ENCODE measurements at places on chromosomes 12 and 14.

GRCh38 chr12:125968413-125968812 lies 903.2 kb downstream of the AACS start:
- DNase-seq = no peak

DNA sequence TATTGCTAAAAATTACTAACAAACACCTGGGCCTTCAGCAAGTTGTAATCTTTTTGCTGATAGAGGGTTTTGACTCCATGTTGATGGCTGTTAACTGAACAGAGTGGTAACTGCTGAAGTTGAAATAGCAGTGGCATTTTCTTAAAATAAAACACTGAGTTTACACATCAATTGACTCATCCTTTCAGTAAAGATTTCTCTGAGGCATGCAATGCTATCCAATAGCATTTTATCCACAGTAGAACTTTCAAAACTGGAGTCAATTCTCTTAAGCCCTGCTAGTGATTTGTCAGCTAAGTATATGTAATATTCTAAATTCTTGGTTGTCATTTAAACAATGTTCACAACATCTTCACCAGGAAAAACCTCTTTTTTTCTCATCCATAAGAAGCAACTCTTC lies 59.5 kb downstream of the CMAS start:
- no peak for DNase-seq

DNA sequence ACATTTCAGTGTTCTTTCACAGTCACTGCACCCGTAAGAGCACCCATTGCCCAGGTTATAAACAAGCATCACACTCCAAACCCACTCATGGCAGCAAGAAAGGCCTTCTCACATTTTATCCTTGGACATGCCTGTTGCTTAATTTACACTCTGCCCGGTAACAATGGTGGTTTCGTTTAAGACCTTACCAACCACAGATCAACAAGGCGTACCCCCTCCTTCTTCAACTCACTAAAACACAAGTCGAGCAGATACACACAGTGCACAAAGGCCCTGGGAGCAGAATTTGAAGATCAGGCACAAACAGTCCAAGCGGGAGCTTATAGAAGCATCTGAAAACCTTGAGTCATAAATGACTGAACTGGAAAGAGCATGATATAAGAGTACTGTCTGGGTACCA lies 98.1 kb downstream of the GALC start:
- DNase-seq = no peak

DNA sequence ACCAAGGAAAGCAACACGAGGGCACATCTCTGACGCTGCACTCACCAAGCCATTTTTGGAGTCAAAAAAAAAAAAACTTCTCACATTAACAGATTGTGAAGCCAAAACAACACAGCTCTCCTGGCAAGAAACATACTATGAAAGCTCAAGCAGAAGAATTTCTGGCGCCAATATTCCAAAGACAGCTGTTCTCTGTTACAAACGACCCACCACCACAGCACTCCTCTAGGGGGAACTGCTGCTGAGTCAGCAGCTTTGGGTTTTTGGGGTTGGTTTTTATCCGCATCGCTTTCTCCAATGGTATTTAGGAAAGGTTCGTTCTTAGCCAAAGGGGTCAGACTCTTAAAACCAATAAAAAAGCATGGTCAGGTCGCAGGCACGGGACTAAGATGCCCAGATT lies 379.4 kb downstream of the RPS29 start:
- DNase-seq = no peak

DNA sequence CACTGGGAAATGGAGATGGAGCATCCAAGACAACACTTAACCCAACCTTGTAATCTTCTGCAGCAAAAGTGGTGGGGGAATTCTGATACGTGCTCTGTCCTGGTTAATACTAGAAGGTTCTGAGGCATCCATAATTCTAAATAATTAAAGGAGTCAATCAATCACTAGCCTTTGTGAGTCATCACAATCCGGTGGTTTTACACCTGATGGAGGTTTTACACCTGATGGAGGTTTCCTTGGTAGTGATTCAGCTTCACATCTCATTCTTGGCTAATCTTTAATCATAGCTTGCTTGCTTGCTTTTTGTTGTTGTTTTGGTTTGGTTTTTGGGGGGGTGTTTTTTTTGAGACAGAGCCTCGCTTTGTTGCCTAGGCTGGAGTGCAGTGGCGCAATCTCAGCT lies 343.4 kb downstream of the DPF3 start:
- DNase-seq = no peak

DNA sequence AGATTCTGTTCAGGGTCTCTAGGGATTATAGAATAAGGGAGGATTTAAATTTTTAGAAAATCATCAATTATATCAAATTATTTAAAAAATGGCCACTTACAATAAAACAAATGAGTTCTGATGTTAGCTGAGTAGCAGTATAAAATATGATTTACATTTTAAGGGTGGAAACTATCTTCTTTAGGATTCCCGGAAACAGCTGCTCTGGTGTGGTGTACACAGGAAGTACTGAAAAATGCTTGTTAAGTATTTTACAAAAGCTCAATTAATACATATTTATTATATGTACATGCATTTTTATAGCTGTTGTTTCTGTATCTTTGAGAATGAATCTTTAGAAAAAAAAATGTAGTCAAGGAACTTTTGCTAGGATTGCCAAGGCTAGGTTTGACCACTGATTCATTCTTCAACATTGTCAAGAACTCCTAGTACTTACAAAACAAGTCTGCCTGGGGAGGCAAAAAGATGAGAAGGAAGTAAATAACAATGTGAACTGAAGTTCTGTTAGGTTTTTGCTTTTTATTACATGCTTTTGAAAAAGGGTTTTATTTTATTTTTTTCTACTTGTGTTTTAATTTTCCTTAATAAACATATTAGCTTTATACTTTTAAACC lies 48.0 kb downstream of the ARF6 start:
- no peak for DNase-seq

GRCh38 chr14:56491299-56492285 lies 88.0 kb upstream of the TMEM260 start:
- DNase-seq = no peak

- DNase-seq = no peak
Measured at GRCh38 chr14:31479027-31479426, 8.8 kb downstream of the GPR33 start.

DNA sequence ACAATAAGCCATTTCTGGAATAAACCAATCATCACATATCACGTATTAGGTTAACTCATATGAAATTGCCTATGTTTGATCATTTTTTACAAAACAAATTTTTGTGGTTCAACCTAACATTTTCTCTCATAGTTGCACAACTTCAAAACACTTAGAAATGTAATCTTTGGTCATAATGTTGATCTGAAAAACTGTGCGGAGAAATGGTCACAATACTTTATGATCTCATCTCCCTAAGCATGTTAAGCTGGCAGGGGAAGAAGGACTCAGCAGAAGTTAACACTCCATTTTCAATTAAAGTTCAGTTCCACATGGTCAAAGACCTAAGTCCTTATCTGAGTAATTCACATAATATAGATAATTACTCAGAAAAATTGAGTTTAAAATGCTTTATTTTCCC lies 194.8 kb downstream of the CAPZA3 start:
- DNase-seq = no peak

GRCh38 chr12:24815114-24815423 lies 133.8 kb downstream of the BCAT1 start:
- DNase-seq = no peak

GRCh38 chr12:109197327-109197726 lies 80.9 kb downstream of the ACACB start:
- peak; percentile 82 for DNase-seq

DNA sequence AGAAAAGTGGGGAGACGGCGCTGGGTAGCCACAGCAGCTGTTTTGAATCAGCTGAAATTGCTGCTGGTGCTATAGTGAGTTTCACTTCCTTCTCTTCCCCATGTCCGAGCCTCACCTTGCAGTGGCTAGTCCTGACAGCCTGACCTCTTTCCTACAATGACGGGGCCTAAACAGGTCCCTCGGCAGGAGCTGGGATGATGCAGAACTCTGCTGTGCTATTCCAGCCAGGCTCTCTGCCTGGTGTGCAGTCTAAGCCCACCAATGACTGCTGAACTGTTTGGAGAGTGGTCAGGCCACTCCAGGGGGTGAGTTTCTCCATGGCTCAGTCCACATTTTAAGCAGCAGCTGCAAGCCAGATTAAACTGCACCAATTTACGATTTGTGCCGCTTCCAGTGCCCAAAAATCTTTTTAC lies 207.3 kb downstream of the TTC7B start:
- DNase-seq = no peak

GRCh38 chr12:1102791-1103450 lies 111.9 kb downstream of the ERC1 start:
- no peak for DNase-seq

GRCh38 chr12:109527489-109528123 lies 45.7 kb downstream of the MMAB start:
- no peak for DNase-seq

DNA sequence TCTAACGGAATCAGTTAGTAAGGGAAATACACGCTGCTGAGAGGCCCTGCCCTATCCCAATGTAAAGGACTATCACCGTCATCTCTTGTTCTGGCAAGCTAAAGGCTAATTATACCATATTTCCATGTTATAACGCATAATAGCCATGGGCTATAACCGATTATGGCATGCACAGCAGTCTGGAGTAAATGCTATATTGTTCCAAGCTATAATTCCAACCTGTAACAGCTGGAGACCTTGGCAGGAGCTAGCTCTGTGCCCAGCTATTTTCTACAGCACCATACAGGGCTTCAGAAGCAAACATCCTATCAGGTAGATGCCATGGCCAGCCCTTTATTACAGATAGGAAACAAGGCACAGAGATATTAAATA lies 26.3 kb downstream of the SYNE3 start:
- DNase-seq = no peak

- no peak for DNase-seq
Measured at GRCh38 chr12:114015851-114016250, 49.7 kb upstream of the RBM19 start.

GRCh38 chr14:52769887-52770286 lies 21.5 kb downstream of the GNPNAT1 start:
- DNase-seq = no peak

DNA sequence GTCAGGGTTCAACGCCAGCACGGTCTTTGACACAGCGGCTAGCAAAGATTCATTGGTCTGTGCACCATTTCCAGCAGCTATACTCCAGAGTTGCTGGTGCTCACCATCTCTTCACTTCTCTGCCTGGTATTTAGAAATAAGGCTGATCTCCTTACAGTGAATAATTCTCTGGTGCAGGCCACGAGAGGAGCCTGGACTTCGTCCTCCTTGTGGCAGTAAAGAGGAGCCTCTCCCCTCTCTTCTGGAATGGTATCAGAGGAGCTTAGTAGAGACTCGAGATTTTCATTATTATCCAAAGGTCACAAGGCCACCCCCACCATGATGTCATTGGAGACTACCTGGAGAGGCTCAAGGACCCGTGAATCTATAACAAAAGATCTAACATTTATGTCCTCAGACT lies 30.8 kb upstream of the BCL2L14 start:
- no peak for DNase-seq

GRCh38 chr14:104086210-104086660 lies 735 bp downstream of the ASPG start:
- peak; percentile 79 for DNase-seq

DNA sequence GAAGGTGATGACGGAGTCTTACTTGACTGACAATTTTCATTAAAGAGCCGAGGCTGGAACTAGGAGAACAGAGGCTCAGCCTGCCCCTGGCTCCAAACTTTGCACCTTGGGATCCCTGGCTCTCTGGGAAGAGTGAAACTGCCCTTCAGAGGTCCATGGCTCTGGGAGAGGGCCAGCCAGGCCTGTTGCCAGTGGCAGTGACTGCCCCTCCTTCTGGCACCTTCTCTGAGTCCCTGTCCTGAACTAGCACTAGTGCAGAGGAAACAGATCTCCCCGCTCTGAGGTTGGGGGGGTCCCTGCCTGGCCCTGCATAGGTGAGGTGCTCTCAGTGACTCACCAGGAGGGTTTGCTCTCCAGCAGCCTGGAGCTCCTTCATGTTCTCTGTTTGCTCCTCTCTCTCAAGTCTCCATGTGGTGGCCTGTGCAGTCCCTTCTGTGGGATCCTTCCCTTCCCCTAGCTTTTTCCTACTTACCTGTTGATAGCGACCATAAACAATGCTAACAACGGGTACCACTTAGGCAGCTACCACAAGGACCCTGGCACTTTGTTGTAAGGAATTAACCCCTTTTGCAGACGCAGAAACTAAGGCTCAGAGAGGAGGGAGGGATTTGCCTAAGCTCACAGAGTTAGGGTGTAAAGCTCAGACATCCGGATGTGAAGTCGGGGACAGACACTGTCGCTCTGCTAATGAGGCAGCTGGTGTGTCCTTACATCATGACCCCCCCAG lies 22.4 kb downstream of the FAM222A start:
- DNase-seq = peak; percentile 84

DNA sequence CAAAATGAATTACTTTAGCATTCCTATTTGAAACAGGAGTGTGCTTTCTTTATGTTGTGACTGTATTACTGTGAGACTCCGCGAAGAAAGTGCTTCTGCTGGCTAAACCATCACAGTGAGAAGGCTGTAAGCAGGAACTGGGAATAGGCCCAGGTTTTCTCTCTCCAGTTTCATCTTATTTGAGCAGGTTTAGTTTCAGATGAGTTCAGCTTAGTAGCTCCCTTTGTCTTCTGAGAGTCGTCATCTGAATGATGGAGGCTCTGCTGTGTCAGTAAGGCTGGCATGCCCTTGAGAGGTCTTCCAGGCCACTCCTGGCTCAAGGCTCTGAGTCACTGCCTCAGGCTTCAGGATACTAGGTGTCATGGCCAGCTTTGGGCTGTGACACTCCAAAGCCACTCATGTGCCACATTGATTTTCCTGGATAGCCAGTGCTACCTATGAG lies 205.6 kb upstream of the RGS6 start:
- no peak for DNase-seq

DNA sequence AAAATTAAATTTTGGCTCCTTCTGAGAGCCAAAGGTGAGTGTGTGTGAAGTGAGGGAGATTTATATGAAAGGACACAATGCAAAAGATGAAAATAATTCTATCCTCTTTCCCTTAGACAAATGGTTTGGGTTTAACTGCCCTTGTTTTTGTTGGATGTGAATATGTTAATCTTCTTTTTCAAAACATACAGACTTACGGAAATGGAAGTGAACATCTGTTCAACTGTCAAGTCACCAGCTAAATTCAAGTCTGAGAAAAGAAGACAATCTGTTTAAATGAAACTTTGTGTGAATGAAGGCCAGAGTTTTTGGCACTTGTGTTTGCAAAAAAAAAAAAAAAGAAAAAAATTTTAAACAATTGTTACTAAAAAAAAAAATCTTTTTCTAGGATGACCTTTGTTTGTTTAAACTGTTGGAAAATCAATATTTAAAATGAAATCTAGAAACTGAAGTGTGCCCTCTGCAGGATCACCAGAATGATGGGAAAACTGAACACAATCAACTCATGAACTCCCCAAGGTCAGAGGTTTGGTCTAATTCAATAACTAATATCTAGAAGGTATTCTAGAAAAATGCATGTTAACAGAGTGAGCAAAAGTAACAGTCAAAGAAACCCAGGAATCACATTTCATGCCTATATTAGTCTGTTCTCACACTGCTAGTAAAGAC lies 448.8 kb downstream of the FLRT2 start:
- no peak for DNase-seq
